ENCODE measurements at places on chromosomes 13 and 19.

DNA sequence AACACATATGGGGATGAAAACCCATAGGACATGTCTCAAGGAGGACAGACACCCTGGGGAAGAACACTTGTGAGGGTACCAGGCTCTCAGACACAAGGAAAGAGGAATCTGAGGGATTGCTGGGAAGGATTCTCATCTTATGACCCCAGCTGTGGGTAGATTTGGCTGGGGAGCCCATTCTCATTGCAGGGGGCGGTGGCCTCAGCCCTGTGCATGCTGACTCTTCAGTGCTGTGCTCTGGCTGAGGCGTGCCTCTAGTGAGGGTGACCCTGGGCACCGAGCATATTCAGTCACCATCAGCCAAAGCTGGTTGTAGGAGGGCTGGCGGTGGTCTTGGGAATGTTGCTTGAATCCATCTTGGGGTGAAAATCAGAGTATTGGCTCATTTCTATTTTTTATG is 140.7 kb downstream of the TM9SF2 start:
- no peak for DNase-seq

DNA sequence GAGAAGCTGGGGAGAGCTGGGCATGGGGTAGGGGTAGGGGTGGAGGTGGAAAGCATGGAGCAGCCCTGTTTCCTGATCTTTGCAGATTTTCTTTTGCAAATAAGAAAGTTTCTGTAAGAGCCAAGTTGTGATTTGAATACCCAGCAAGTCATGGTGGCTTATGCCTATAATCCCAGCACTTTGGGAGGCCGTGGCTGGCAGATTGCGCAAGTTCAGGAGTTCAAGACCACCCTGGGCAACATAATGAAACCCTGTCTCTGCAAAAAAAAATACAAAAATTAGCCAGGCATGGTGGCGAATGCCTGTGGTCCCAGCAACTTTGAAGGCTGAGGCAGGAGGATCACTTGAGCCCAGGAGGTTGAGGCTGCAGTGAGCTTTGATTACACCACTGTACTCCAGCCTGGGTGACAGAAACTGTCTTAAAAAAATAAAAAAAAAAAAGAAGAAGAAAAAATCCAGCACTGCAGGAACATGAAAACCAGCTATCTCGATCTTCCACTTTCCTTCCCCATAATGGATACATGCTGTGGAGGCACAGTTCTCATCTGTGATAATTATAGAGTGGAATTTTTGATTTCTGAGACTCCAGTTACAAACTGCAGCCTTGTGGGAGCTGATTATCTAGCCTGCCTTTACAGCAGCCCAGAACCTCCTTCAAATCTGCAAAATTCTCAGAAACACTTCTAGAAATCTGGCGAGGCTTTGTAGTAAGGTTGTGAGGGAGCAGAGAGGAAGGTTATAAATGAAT is 12.1 kb upstream of the TEX26 start:
- no peak for DNase-seq

- no peak for DNase-seq
Observed at GRCh38 chr13:81917810-81918209, 1576.9 kb upstream of the SPRY2 start.

DNA sequence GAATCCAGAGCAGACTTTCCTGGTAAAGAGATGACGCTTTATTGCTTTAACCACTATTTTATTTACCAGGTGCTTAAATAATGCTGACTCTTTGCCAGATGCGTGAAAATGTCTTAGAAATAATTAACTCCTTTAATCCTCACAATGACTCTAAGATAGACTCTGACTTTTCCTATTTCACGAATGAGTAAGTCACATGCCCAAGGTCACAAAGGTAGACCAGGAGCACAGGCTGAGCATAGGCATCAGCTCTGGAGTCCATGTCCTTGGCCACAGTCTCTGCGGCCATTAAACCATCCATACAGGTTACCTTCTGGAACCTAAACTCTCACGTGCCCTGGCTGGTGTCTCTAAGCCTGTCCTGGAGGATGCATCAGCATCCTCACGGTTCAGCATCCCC is 87.3 kb downstream of the ERCC5 start:
- DNase-seq = no peak

GRCh38 chr13:39306639-39307589 is 268.7 kb downstream of the NHLRC3 start:
- DNase-seq = no peak

GRCh38 chr19:2524840-2525723 is 49.2 kb downstream of the GADD45B start:
- DNase-seq = peak; percentile 51

- DNase-seq = no peak
Observed at GRCh38 chr13:57634839-57635165, 3.3 kb downstream of the PCDH17 start.

DNA sequence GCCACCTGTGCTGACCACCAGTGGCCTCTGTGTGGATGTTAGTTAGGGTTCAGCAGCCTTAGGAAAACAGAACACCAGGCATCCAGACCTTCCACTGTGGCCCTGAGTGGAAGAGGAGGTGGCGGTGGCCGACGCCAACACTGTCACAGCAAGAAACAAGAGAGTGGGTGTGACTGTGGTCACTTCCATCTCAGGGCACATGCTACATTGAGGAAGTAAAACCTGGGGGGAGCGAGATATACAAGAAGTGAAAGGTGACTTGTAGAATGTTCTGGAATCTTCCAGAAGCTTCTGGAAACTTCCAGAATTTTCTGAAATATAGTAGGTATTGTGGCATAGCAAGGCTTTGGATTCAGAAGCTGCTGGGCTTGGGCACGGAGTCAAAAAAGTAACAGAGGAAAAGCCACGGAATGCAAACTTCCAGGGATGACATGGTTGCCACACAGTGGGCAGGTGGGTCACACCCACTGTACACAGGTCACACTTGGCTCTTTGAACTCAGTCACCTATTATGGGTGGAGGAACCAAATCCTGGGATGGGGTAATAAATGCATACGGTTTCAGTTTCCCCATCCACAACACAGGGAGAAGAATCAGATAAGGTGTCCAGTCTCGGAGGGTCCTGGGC is 24.3 kb downstream of the GNG7 start:
- DNase-seq = no peak

DNA sequence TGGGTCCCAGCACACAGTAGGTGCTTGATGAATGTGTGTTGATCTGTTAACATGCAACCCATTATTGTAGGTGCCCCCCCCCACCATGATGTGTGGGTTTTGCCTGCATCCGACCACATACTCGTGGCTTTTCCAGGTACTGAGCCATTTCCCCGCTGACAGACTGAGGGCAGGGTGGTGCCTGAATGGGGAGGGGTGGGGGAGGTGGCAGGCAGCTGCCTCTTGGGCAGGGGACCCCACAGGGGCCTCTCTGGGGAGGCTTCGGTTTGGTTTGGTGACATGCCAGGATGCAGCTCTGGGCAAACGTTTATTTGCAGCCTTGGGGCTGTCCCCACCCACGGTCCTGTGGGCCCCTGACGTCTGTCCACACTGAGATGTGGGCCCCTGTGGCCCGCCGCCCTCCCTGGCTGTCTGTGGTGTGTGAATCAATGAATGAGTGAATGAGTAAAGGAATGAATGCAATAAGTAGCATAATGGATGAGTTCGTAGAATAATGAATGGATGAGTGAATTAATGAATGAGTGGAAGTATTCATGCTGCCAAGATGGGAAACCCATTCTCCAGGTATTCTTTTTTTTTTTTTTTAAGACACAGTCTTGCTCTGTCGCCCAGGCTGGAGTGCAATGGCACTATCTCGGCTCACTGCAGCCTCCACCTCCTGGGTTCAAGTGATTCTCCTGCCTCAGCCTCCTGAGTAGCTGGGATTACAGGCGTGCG is 9.0 kb upstream of the JUND start:
- DNase-seq = peak; percentile 40

- DNase-seq = peak; percentile 58
Observed at GRCh38 chr19:33416307-33417215, 43.1 kb downstream of the CEBPG start.

GRCh38 chr13:111662451-111662850 is 342.0 kb downstream of the TEX29 start:
- no peak for DNase-seq

GRCh38 chr19:12994701-12995595 is at the start of gene NFIX:
NFIX (plus strand) TSS chr19:12995475; CDS start chr19:12995838, 363 bp downstream.
- peak; percentile 62 for DNase-seq

- DNase-seq = no peak
Observed at GRCh38 chr13:109249780-109250528, 536.4 kb downstream of the IRS2 start.

- DNase-seq = peak; percentile 21
Observed at GRCh38 chr19:17686023-17686521, 2.1 kb downstream of the UNC13A start.

- DNase-seq = no peak
Observed at GRCh38 chr13:107822006-107822405, 393.3 kb downstream of the LIG4 start.

- DNase-seq = no peak
Observed at GRCh38 chr13:99307247-99307646, at the start of gene GPR183. GPR183 (minus strand) TSS chr13:99307399; CDS start chr13:99296145, 11,254 bp downstream.

DNA sequence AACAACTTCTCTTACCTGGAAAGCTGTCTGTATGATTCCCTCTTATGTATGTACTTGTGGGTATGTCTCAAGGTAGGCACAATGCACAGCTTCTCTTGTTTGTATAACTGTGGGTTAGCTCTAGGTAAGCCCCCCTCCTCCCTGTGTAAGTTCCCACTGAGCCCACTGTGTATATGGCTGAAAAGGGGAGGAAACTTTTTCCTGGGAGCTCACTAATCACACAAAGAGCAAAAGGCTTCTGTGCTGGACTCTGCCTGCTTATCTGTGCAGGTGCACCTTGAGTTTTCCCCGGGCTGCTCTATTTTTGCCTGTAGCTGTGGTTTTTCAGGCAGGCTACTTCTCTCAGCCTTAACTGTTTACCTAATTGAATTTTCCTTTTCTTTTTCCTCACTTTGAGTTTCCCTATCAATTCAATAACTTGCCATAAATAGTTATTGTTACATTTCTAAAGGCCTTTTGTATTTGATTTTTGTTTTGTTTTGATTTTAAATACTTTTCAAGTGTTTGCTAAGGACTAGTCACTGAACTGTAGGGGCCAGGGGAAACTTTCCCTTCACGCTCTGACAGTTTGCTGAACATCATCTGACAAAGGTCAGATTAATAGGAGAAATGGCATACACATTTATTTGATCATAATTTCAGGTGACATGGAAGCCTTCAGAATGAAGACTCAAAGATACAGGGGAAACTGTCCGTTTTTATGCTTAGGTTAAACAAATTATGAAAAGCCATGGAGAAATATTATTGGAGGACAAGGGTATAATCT is 423.5 kb upstream of the ATXN8OS start:
- DNase-seq = no peak

DNA sequence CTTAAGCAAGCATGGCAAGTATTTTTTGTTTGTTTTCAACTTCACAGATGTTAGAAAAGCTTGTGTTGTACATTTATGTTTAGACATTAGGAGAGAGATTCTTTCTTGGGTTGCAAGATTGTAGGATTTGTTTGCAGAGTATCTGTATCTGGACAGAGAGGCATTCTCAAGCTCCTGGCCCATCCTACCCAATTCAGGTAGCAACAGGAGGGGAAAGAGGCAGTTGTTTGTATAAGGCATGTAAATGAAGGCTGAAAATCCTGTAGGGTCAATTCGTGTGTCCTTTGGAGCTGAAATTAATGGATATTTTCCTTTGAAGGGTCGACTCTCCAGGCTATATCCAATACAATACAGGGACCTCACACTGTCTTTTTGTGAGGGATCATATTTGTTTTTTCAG is 147.3 kb downstream of the KCNRG start:
- DNase-seq = no peak

DNA sequence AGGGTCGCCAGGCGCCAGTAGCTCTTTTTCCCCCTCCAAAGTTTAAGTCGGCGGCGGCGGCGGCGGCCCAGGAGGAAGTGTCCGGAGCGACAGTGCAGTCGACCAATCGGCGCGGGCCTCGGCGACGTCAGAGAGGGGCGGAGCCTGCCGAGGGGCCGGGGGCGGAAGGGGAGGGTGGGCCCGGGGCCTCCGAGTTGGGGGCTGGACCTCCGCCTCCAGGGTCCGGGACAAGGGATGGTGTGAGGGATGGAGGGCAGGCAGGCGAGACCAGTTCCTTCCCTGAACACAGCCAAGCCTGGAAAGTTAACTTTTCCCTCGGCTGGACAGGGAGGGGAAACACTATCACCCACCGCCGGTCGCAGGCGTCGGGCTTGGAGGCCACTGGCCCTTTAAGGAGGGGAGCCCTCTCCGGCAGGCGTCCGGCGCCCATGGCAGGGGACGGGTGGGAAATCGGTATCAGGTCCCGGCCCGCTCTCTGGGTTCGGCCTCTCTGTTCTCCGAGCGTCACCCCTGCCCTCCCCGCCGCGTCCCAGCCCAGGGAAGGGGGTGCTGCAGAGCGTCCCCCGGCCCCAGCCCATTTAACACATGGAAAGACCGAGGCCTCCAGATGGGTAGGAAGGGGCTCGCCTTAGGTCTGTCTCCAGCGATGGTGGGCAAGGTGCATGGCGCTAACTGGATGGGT is at the start of gene PRKD2:
TSS of gene PRKD2 (minus strand) at position 81 of the 682 bp plus-strand sequence. CDS start 744 bp downstream, outside the sequence.
- peak; percentile 79 for DNase-seq

DNA sequence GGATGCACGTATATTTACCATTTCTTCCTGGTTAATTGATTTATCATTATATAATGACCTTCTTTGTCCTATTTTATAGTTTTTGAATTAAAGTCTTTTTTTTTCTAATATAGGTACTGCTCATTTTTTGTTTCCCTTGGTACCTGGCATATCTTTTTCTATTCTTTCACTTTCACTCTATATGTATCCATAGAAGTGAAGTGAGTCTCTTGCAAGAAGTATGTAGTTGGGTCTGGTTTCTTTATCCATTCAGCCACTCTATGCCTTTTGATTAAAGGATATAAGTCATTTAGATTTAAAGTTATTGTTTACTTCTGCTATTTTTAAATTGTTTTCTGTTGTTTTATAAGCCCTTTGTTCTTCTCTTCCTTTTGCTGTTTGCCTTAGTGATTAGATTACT is 194.3 kb upstream of the SLITRK6 start:
- DNase-seq = no peak

- peak; percentile 13 for DNase-seq
Observed at GRCh38 chr19:32566246-32566830, 14.7 kb upstream of the PDCD5 start.

DNA sequence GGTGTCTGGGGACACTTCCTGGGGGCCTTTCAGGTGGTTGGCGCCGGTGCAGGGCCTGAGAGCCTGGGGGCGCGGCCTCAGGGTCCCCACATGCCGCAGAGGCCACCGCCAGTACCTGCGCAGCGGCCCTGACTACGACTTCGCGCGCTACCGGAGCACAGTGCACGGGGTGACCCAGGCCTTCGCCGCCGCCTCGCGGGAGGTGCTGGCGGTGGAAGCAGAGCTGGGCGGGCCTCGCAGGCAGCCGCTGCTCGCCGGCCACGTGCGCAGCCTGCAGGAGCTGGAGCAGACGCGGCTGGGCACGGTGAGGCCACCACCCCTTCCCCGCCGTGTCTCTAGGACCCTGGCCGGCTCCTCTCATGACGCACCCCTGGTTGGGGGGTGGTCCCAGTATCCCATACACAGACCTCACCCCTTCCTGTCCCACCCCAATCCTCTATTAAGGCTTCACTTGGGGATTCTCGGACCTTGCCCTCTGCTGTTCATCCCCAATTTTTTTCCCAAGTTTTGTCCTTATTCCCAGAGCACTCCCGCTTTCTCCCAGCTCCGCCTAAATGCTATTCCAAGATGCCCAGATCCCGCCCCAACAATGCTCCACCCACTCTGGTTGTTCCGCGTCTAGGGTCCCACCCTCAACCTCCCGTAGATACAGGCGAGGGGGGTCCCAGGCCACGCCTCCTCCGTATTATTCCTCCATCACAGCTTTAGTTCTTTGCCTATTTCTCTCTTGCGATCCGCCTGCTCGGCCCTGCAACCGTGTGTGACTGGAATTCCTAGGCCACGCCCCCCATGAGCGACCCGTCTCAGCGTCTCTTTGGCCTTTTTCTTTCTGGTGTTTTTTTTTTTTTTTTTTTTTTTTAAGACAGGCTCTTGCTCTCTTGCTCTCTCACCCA is 1.0 kb downstream of the REX1BD start:
- peak; percentile 45 for DNase-seq

GRCh38 chr13:21638319-21639282 is 32.3 kb upstream of the FGF9 start:
- DNase-seq = peak; percentile 32

Data from fibroblast of the aortic adventitia (primary cell).